ENCODE measurements at places on chromosomes 6 and 20. TPM values are rescaled to one million over a fixed set of nuclear protein-coding genes. Genes with fewer than 3 reads are reported as not detected.

LSM2 gene
- total RNA-seq = 10.3 TPM

C20orf141 gene
- not detected for total RNA-seq

BPI gene
- total RNA-seq = 0.25 TPM

GSTA2 gene
- not detected for total RNA-seq

ZC3H12D gene
- 0.74 TPM for total RNA-seq

CLPSL2 gene
- not detected for total RNA-seq

All from temporal lobe (tissue), 4 donors.